Thyroid gland (tissue), 4 donors: ENCODE measurements at places on chromosomes 6 and 20.

DNA sequence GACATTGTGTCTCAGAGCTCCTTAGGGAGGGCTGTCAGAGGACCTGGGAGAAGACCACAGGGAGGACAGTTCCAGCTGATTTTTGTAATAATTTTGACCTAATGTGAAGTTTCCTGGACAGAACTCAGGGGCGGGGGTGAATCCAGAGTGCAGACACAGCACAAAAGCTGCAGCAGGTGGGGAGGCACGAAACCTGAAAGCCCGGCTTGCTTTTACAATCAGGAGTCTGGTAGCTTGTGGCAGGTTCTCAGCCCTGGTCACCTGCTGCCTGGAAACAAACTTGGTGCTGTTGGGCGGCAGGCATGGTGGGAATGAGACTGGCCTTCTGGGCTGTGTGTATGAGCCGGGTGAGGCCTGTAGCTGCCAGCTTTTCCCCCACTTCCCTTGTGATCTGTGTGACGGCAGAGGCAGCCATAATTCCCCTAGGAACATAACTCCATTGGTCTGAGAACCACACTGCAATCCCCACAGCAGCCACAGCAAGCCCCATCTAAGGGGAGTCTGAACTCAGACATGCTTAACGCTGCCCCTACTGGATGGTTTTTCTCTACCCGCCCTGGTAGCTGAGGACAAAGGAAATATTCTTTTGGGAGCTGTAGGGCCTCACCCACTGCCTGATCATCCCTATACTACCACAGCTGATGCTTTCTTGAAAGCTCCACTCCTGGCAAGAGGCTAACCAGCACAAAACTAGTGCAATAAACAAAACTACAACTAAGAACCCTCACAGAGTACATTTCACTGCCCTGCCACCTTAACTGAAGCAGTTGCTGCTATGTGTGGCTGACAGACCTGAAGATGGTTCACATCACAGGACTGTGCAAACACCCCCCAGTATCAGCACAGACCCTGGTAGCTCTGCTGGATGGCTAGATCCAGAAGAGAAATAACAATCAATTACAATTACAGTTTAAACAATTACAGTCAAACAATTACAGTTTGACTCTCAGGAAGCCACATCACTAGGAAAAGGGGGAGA is 1055.1 kb upstream of the GJE1 start:
- no peak for DNase-seq

- DNase-seq: peak; percentile 57
Measured at GRCh38 chr6:33427585-33428223, 7.8 kb downstream of the SYNGAP1 start.

- DNase-seq: peak; percentile 16
Measured at GRCh38 chr6:26420688-26421171, 18.7 kb downstream of the BTN3A1 start.

- no peak for DNase-seq
Measured at GRCh38 chr6:7991536-7991935, 72.7 kb downstream of the BLOC1S5 start.

- DNase-seq: peak; percentile 81
Measured at GRCh38 chr6:105748737-105749161, 337.4 kb upstream of the PRDM1 start.

GRCh38 chr6:30787954-30788353 is 43.6 kb upstream of the IER3 start:
- no peak for DNase-seq

DNA sequence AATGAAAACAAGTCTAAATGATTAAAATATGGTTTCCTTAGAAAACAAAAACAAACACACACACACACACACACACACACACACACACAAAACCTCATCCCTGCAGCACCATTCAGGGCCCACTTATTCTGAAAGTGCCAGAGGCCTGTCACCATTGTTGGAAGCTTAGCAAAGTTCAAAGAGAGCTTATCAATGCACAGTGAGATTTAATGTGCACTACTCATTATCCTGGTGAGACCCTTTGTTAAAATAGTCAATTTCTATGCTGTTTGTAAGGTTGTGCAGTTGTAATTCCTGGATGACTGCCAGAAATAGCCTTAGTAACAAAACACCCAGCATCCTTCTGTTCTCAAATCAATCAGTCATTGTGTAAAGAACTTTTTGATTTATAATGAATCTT is 482.9 kb downstream of the GRIK2 start:
- no peak for DNase-seq

DNA sequence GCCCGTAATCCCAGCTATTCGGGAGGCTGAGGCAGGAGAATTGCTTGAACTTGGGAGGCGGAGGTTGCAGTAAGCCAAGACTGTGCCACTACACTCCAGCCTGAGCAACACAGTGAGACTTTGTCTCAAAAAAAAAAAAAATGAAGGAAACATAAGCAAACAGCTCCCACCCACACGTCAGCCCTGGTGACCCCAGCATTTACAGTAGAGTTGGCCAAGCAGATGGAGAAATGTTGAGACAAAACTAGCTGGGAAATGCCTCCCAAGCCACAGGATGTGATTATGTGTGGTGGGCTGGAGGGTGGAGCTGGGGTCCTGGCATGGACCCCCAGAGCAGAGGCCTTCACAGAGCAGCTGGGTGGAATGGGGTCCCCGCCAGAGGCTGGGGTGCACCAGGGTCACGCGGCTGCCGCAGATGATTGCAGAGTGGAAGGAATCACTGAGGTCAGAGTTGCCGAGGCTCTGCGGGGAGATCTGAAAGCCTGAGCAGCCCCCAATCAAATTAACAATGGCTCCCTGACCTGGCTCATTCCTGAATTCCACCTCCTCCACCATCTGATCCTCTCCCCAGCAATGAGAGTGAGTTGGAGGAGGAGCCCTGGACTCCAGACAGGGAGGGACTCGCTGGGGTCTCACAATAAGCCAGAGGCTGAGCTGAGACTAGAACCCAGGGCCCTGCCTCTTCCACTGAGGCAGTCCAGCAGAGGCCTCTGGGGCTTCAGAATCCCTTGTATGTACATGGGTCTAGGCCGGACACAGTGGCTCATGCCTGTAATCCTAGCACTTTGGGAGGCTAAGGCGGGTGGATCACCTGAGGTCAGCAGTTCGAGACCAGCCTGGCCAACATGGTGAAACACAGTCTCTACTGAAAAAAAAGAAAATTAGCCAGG is 34.7 kb upstream of the TGM2 start:
- DNase-seq: no peak

DNA sequence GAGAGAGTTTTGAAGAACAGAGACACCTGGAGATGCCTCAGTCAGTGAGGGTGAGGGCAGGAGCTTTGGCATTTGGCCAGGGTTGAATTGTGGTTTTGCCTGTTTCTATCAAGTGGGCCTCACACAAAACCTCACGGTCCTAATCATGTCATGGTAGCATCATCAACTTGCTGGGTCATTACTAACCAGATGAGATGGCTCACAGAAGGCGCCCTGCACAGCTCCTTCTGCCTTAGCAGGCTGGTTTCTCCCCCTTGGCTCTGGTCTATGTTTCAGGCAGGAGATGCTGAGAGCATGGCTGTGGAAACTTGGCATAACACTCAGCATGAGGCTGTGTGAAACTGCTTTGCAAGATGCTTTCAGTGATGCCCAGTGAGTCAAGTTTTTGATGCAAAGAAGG is 99.3 kb downstream of the LRRC1 start:
- DNase-seq: peak; percentile 51

GRCh38 chr20:57389695-57390603 is 1.2 kb upstream of the RBM38 start:
- no peak for DNase-seq

- no peak for DNase-seq
Measured at GRCh38 chr6:157761331-157761921, 61.6 kb upstream of the SNX9 start.

GRCh38 chr6:105573138-105573537 is 170.3 kb upstream of the PREP start:
- no peak for DNase-seq

DNA sequence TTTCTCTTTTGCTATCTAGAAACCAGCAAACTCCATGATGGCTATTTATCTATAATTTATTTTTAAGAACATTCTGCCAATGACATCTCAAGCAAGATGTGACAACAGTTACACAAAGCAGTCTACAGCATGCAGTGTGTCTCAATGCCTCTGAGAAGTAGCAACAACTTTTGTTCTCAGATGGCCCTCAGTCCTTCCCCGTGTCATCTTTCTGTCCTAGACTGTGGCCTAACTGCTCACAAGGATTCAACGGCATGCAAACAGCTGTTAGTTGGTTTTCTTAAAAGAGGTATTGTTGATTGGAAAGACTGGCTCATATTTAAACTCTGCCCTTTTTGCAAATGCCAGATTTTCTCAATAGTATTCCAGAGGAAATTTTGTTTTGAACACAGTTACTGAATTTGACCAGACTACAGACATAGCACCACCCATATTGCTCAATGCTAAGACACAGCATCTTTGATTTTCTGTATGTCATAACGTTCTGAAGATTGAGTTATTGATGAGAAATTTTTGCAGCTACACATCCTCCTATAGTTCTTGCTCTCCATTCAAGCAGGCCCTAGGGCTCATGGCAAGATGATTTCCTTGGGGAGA is 26.1 kb upstream of the F13A1 start:
- no peak for DNase-seq

GRCh38 chr20:1368448-1369199 is 24.2 kb downstream of the FKBP1A start:
- no peak for DNase-seq

DNA sequence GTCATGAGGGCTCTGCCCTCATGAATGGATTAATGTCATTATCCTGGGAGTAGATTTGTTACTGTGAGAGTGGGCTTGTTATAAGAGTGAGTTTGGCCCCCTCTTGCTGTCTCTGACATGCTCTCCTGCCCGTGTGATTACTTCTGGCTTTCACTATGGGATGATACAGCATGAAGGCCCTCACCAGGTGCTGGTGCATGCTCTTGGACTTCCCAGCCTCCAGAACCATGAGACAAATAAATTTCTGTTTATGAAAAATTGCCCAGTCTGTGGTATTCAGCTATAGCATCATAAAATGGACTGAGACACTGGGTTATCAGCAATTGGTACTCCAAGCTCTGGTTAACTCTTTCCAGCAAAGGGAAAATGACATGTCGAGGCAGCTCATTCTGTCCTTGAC is 76.2 kb upstream of the MAP3K7 start:
- no peak for DNase-seq

DNA sequence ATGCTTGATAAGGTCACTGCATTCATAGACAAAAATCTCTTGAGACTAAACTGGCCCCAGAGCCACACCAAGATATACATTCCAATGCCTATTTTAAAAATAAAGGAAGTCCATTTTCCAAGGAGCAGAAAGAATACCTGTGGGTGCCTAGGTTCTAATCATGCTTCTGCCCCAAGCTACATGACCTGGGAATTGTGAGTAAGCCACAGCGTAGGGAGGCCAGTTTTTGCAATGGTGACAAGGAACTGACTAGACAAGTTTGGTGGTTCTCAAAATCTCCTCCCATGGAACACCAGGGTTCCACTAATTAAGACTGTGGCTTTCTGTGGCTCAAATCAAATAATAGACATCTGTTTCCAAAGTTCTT is 83.3 kb downstream of the GMDS start:
- no peak for DNase-seq

GRCh38 chr6:32114796-32115195 is 5.7 kb upstream of the TNXB start:
- DNase-seq: no peak

GRCh38 chr6:34957231-34957783 is 68.3 kb downstream of the ANKS1A start:
- no peak for DNase-seq

DNA sequence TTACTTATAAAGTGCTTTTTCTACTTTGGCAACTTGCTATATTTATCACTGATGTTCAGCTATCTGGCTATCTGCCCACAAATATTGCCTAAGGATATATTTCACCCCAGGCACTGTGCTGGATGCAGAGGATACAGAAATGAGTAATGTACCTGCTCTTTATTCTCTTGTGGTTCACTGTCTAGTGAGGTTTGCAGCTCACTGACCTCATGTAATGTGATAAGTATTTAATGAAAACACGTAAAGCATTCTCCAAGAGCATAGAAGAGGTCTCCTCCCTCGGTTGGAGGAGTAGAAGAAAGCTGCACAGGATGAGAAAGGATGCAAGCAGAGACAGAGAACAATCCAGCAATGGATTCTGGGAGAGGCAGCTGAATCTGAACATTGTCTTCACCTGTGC is 610.7 kb downstream of the CBLN4 start:
- no peak for DNase-seq

DNA sequence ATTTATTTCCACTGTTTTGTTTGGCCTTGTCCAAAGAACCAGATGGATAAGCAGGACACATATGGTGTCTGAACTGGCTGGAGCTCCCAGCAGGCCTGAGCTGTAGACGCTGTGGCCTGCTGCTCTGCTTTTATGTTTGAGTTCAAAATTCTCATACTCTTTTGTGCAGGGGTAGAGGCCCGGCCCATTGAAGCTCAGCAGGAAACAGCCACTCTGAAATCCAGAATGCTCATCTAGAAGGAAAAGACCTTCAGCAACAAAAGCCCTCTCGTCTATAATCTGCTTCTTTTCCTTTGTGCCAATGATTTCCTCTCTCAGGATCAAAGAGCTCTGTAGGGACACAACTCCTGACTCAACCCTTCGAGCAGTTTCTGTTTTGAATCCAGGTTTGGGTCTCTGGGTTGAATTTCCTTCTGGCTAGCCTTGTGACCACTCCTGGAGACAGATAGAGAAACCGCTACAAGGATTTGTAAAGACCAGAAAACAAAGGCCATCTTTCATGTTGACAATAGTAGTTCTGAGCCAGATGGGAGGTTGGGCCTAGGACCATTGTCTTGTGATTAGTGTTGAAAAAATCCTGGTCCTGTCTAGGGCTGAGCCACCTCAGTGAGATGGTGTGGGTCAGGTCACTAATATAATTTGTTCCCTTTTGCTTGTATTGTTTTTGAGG is 446.7 kb downstream of the BCKDHB start:
- DNase-seq: no peak

DNA sequence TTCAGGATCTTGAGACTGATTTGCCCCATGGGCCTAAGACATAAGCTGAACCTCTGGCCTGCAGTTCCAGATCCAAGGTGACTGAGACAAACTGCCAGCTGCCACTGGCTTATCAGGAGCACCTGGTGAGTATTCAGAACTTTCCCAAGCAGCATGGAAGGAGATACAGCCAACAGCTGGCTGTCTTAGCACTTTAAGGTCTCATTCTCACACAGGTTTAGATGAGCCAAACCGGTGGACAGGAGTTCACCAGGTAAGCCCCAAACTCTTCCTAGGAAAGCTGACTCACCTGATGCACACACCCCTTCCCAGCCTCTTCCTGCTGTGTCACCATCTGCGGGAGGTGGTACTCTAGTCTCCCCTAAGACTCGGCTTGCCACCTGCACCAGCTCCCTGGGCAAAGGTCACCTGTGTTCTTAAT is at the start of gene BANF2:
TSS of gene BANF2 (plus strand) at position 36 of the 421 bp plus-strand sequence. CDS start 25,060 bp downstream, outside the sequence.
- DNase-seq: no peak

GRCh38 chr20:18058661-18059467 is 1.1 kb upstream of the OVOL2 start:
- peak; percentile 73 for DNase-seq

DNA sequence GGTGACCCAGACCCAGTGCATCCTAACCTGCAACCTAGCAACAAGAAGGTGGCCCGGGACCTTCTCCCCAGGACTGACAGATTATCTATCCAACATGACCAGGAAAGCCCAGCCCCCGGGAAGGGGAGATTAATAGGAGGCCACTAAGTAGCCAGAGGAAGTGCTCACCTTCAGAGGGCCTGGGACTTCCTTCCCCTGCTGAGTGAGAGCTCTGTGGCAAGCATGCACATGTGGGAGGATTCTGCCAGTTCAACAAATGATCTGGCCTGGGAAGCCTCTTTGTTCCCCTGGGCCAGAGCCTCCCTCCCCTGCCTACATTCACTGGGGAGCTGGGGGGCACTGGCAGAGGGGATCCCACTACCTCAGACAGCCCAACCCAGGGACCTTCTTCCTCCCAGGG is 39.6 kb downstream of the SHLD1 start:
- no peak for DNase-seq

GRCh38 chr20:61799394-61799923 is 266.2 kb downstream of the TAF4 start:
- DNase-seq: no peak

GRCh38 chr20:3782597-3782996 is 1.3 kb upstream of the SPEF1 start:
- DNase-seq: no peak
